ENCODE measurements at places on chromosomes 3 and 15.

GRCh38 chr3:46356276-46356675, 2.4 kb downstream of the CCR2 start:
- DNase-seq: no peak

DNA sequence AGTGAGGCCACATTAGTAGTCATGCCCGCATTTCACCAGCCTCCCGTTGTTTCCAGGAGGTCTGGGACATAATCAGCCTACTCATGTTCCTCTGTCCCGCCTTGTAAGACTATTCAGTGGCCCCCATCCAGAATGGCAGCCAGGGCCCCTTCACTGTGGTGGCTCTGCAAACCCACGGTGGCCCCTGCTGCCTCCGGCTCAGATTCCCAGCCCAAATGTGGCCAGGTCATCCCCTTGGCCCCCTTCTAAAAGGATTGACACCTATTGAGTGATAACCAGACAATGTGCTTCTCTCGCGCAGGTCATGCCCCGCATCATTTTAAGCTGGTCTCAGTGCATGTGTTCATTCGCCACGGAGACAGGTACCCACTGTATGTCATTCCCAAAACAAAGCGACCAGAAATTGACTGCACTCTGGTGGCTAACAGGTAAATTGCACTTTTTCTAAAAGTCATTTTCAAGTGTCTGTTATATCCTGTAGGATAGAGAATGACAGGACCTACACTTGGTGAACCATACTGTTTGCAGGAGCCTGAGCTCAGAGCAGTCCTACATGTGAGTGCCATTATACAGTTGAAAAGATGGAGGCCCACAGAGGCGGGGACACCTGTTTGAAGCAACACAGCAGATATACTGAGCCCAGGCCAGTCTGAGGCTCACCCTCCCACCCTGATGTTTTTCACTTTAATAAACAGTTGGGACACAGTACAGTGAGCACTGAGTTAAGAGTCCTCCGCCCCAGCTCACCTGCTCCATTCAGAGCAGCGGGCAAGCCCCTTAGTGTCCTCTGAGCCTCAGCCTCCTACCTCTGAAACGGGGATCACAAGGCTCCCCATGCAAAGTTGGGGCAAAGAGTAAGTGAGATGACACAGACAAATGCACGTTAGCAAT, 47.7 kb downstream of the PXYLP1 start:
- no peak for DNase-seq

- DNase-seq: no peak
Measured at GRCh38 chr3:65048151-65048550, 360.4 kb upstream of the ADAMTS9 start.

DNA sequence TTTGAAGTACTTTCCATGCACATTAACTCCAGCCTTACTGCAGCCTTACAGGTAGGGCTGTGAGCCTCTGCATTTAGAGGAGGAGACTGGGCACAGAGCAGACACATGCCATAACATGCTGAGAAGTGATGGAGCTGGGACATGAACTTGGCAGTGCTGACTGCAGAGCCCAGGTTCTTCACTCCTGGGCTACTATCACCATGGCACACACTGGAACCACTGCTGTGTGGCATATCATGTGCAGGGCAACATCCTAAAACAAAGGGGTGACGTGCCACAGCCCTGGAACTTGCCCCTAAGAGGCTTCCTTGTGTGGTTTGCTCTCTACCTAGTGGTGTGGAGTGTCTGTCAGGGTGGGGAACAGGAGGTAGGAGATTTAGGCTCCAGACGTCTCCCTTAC, 25.4 kb downstream of the EHD4 start:
- DNase-seq: no peak

- no peak for DNase-seq
Measured at GRCh38 chr3:120098710-120099109, 4.5 kb upstream of the GSK3B start.

- DNase-seq: no peak
Measured at GRCh38 chr15:91228383-91228782, 128.3 kb downstream of the SV2B start.

- DNase-seq: no peak
Measured at GRCh38 chr3:177571271-177571943, 374.1 kb upstream of the TBL1XR1 start.

DNA sequence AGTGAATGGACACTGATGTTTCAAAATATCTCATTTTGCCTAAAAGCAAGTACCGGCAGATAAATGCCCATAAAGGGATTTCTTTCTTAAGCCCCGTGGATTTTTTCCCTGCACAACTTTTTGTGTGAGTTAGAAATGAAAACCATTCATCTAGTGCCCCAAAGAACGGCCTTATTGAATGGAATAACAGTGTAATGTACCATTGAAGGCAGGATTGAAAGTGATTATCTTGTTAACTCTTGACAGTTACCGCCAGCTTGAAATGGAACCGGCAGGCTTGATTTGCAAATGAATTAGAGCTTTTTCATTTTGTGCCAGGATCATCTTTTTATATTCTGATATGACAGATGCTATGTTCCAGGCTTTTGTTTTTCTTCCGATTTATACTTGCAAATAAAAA, 162.2 kb downstream of the RSRC1 start:
- DNase-seq: no peak

DNA sequence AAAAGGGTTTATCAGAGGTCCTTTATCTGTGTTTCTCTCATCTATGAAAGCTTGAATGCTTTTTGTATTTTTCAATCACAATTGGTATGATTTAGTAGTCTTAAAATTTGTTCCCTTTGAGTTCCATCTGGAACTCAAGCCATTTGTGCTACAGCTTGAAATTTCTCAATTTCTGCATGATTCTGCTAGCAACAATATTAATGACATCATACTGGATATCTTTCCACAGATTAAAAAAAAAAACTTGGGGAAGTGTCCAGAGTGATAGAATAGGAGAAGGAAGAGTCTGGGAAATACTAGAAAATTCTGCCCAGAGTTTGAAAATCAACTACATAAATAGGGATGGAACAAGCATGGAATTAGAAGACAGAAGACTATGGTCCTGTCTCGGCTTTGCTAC, 9.3 kb upstream of the FBN1 start:
- DNase-seq: no peak

All from H54 (cell line).